ENCODE measurements at places on chromosomes 16 and 17.
A peak's percentile ranks its signal among the peaks of the same experiment; 100 is the strongest.

DNA sequence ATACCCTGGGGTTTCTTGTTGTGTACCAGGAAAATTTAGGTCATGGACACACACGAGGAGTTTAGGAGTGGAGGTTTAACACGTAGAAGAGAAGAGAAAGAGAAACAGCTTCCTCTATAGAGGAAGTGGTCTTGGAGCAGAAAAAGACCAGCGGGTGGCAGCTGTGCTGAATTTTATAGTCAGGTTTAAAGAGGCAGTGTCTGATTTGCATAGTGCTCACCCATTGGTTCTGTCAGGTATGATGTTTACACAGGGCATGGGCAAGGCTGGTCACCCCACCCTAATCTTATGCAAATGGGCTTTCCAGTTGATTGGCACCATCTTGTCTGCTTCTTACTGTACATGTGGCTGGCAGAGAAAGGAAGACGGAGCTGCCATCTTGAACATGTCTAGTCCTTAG, 309.0 kb downstream of the CDH13 start:
- DNase-seq: no peak

- DNase-seq: no peak
Observed at GRCh38 chr17:77288115-77288619, 147.4 kb downstream of the SEC14L1 start.

GRCh38 chr16:84557504-84557903, 53.0 kb upstream of the MEAK7 start:
- DNase-seq: no peak

- no peak for DNase-seq
Observed at GRCh38 chr16:86296256-86296655, 214.1 kb upstream of the FOXF1 start.

GRCh38 chr16:12898551-12898950, 2.8 kb upstream of the SHISA9 start:
- peak; percentile 10 for DNase-seq

- no peak for DNase-seq
Observed at GRCh38 chr17:7881276-7882054, 7.1 kb upstream of the CHD3 start.

GRCh38 chr16:12688951-12689850, 114.5 kb downstream of the CPPED1 start:
- DNase-seq: no peak

- no peak for DNase-seq
Observed at GRCh38 chr17:38917259-38917658, 8.2 kb upstream of the LASP1NB start.

GRCh38 chr17:36768394-36768793, 167.0 kb downstream of the MRM1 start:
- peak; percentile 63 for DNase-seq

DNA sequence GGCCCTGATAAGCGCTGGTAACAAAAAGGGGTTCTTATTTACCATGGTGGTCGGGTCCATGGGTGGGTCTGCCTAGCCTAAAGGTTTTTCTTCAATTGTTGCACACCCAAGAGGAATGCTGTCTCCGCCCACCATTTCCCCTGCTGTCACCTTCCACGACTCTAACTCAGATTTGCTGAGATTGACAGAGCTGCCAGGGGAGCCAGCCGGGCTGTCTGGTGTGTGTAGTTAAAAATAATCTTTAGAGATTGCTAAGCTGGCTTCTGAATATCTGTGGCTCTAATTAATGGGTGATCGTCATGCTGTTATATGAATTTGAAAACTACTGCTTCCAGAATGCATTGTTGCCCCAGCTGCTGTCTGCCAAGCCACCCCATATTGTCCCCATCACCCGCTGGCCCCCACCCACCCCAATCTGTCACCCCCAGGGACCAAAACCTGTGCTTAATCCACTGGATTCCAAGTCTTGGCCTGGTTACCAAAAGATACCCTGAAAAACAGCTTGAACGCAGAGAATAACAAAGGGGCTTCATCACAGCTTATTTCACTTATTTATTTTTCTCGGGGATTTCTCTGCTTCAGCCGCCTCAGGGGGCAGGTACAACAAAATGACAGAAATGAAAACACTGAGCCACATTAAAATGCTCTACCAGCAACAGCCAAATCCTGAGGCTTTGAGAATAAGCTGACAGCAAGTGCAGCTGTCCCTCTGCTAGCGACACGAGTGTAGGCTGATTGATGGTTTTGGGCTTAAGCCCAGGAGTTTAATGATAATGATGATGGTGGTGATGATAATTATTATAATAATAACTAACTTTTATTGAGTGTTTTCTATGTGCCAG, 46.1 kb upstream of the NLK start:
- DNase-seq: no peak

- no peak for DNase-seq
Observed at GRCh38 chr16:66717776-66718175, 21.2 kb upstream of the CMTM4 start.

DNA sequence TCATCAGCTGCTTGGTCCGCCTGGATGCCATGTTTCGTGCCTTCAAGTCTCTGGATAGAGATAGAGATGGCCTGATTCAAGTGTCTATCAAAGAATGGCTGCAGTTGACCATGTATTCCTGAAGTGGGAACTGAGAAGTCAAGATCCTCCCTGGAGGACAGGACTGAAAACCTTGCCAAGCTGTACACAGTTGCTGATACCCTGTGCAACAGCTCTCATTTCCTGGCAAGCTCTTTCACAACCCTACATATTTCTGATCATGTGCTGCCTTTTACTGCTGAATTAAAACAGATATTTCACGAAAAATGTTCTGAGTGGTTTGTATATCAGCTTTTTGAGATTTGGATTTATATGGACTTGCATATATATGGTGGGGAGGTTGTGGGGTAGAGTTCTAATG, 898 bp downstream of the CAPNS2 start:
- no peak for DNase-seq

GRCh38 chr17:17938388-17939107, 33.7 kb downstream of the TOM1L2 start:
- no peak for DNase-seq

DNA sequence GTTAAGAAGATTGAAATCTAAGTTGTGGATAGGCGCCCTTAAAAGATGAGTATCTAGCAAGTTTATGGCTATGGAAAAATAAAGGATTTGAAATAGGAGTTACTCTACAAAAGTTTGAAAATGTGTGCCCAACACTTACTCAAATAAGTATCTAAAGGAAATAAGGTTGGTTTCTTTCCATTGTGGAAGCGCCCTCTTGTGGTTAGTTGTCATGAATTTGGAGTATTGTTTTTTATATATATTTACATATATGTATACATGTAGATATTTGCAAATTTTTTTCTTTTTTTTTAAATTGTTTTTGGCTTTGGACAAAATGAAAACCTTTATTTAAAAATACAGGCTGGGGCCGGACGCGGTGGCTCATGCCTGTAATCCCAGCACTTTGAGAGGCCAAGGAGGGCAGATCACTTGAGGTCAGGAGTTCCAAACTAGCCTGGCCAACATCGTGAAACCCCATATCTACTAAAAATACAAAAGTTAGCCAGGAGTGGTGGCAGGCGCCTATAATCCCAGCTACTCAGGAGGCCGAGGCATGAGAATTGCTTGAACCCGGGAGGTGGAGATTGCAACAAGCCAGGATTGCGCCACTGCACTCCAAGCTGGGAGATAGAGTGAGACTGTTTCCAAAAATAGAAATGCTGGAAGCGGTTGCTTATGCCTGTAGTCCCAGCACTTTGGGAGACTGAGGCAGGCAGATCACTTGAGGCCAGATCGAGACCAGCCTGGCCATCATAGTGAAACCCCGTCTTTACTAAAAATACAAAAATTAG, 24.0 kb upstream of the VPS4A start:
- DNase-seq: peak; percentile 81

GRCh38 chr17:20896153-20896649, 146.6 kb downstream of the USP22 start:
- no peak for DNase-seq

DNA sequence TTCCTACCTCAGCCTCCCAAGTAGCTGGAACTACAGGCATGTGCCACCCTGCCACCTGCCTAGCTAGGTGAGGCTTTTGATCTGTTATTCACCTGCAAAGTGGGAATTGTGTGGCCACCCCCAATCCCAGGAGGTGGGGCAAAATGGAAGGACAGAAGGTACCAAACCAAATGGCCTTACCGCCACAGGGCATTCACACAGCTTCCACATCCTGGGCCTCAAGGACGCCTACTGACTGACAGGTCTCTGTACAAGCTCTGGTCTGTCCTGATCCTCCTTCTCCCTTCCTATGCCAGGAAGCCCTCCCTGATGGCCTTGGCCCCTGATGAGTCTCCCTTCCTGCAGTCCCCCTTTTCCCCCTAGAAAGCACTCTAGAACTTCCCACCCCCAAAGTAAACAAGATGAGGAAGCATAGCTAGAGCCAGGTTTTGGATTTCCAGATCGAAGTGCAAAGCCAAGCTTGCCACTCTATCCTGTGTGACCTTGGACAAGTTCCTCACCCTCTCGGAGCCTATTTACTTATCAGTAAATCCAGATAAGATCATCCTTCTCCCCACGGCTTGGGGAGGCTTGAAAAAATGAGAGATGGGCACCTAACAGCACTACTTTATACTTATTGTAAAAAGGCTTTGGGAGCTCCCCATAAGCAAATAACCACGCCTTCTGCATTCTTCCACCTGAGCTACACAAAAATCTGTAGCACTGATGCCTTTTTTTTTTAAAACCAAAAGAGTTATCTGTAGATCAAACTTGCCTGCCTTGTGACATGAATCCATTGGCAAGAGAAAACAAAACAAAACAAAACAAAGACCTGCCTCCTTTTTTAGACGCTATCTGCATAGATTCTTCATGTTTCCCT, 4.5 kb downstream of the PLLP start:
- DNase-seq: no peak

DNA sequence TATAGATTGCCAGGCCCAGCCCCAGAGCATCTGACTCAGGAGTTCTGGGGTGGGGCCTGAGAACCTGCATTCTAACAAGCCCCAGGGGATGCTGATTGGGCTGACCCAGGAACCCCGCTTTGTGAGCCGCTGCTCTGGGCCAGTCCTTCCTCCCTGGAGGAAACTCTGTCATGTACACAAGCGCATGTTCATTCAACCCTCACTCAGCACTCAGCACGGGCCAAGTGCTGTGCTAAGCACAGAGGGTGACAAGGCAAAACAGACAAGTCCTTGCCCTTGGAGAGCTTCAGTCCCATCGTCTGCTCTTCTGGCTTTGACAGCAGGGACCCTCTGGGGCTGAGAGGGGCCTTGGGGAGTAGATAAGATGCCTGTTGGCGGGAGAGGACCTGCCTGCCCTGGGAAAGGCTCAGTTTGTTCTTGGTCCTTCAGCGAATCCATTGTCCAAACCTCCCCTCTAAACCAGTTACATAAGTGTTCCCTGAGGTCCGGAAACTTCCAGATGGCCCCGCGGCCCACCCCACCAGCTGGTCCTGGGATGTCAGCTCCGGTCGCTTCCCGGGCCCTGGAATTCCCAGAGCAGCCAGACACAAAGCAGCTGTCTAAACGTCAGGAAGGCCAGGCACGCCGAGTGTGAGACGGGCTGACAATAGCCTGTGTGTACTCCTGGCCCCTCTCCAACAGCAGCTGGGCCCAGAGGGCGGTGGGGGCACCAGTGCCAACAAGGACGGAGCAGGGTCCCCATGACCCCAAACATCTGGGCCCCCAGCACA, 88.8 kb downstream of the ZDHHC7 start:
- DNase-seq: peak; percentile 37

DNA sequence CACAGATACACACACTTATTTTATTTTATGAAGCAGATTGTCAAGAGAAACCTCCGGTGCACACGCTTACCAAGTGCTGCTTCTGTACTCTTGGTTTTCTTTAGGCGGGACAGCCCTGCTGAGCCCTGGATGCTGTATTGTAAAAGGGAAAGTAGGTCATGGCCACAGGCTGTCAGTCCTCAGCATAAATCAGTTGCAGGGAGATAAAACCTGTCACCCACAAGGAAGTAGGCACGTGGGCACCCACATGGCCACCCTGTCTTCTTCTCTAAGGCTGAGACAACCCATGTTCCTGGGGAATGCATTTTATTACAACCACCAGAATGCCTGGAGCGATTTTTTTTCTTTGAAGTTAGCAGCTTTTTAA, 59.3 kb downstream of the ASIC2 start:
- DNase-seq: no peak

GRCh38 chr17:17645961-17646360, 35.3 kb upstream of the RAI1 start:
- no peak for DNase-seq

DNA sequence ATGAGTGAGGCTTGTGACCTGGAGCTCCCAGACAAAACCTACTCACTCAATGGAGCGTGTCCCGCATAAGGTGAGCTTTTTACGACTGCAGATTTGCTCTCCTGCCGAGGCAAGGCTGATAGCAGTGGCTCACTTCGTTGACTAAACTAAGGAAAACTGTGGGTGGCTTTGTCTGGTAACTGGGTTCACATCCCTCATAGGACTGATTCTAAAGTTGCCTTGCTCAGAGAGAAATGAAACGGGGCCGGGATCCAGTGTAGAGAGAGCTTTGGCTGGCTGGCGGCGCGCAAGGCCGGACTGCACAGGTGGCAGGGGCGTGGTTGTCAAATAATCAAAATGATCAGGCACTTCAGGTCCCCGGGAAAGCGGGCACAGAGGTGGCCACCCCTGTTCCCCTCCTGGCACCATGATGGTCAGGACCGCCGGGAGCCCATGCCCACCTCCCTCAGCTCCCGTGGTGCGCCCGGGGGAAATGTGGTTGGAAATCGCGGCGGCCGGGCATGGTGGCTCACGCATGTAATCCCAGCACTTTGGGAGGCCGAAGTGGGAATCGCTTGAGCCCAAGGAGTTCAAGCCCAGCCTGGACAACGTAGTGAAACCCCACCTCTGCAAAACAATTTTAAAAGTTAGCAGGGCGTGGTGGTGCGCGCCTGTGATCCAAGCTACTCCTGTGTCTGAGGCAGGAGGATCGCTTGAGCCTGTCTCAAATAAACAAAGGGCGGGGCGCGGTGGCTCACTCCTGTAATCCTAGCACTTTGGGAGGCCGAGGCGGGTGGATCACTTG, 26.6 kb upstream of the OR1F1 start:
- DNase-seq: no peak

- no peak for DNase-seq
Observed at GRCh38 chr17:19574956-19575355, 41.3 kb downstream of the SLC47A1 start.

DNA sequence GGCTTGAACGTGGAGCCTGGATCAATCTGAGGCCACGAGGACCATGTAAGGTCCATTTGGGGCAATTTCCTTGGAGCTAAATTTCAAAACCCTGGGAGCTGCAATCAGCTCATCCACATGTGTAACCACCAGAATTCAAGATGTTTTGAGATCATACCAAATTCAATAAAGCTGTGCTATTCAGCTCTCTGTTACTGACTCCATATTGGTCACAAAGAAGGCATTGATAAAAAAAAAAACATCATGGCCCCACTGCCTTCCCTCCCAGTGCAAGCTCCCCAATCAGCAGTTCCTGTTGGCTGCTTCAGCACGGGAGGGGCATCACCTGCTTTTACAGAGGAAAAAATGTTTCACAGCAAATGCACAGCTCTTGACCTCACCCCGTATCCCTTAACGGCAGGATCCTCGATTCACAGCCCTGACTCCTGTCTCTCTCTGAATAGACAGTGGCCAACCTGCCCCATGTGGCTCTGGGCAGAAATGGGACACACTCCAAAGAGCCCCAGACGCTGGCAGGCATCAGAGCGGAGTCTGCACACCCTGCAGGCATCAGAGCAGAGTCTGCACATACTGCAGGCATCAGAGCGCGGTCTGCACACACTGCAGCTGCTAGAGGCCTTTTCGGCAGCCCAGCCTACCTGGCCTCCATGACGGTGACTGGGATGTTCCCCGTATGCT, 37.1 kb downstream of the FANCA start:
- no peak for DNase-seq

Data from left kidney (tissue), 8 donors.